GM20000 (cell line): ENCODE measurements at places on chromosomes 1 and 21.
A peak's percentile ranks its signal among the peaks of the same experiment; 100 is the strongest.

DNA sequence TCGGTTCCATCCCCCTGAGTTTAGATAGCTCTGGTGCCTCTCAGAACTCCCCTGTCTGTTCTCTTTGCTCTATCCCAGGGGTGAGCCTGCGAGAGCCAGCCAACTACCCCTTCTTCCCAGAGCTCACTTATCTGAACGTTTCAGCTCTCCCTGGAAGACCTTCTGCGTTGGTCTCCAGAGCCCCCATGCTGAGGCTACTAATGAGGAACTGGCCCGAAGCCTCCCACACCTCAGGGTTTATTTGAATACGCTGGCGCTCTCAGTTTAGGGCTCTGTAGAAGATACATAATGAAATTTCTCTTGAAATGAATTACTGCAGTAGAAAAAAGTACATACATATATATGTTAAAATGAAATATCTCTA, 43.5 kb downstream of the TCEANC2 start:
- no peak for DNase-seq

- no peak for DNase-seq
Observed at GRCh38 chr1:41317361-41317760, 43.9 kb upstream of the FOXO6 start.

DNA sequence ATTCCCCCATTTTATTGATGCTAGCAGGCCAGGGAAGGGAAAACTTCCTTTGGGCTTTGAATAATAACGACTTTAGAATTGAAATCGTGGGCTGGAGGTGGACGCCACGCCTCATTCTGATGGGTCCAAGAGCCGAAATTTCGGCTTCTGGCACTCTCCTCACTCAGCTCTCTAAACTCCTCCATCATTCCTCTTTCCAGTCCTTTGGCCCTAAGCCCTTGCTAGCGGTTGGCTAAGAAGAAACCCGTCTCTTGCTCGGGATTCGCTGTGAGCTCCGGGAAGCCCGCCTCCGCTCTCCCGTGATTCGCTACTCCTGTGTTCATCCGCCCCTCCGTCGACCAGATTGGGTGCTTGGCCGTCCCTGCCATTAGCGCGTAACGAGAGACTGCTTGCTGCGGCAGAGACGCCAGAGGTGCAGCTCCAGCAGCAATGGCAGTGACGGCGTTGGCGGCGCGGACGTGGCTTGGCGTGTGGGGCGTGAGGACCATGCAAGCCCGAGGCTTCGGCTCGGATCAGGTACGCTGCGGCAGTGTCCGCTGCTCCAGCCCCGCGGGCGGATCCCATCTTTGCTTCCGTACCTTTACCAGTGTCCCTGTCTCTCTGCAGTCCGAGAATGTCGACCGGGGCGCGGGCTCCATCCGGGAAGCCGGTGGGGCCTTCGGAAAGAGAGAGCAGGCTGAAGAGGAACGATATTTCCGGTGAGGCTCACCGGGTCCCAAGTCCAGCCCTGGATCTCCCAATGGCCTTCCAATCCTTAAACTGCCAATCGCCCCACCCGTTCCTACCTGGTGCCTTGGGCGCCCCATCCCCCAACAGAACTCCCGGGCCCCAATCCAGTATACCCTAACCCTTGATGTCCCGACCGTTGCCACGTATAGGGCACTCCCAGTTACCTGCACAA, at the start of gene ATP5IF1:
Gene ATP5IF1 (plus strand): TSS at position 370 of the 901 bp plus-strand sequence. CDS start 60 bp downstream, at position 430.
- peak; percentile 93 for DNase-seq

DNA sequence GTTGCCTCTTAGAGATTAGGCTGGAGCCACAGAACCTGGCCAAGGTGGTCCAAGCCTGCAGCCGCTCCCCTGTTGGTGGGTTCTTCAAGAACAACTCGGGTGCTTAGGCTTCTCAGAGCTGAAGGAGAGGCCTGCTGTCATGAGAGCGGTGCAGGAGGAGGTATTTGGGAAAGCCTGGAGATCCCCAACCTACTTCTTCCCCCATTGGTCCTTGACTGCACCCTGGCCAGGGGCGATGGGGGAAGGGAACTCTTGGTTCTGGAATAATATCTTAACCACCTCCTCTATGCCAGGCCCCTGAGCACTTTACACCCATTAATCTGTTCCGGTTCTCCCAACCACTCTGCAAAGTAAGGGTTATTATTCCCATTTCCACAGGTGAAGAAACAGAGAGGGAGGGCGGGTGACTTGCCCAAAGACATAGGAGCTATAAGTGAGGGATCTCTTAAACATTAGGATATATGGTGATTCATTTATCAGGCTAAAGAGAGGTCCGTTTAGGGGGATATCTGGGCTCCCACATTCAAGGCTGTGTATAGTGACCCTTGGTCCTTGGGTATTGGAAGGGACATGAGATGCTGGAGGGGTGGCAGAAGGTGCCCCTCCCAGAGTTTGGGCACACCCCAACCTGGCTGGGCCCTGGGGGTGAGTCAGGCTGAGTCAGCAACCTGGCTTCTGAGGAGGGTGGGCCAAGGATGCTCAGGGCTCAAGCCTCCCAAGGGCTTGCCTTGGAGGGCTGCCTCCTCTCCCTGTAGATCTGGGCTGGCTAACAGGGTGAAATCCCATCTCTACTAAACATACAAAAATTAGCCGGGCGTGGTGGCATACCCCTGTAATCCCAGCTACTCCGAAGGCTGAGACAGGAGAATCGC, 5.2 kb downstream of the TRNP1 start:
- DNase-seq: no peak

- DNase-seq: no peak
Observed at GRCh38 chr1:180926164-180926981, 13.7 kb downstream of the KIAA1614 start.
